ENCODE measurements at places on chromosomes 11 and 22.

DNA sequence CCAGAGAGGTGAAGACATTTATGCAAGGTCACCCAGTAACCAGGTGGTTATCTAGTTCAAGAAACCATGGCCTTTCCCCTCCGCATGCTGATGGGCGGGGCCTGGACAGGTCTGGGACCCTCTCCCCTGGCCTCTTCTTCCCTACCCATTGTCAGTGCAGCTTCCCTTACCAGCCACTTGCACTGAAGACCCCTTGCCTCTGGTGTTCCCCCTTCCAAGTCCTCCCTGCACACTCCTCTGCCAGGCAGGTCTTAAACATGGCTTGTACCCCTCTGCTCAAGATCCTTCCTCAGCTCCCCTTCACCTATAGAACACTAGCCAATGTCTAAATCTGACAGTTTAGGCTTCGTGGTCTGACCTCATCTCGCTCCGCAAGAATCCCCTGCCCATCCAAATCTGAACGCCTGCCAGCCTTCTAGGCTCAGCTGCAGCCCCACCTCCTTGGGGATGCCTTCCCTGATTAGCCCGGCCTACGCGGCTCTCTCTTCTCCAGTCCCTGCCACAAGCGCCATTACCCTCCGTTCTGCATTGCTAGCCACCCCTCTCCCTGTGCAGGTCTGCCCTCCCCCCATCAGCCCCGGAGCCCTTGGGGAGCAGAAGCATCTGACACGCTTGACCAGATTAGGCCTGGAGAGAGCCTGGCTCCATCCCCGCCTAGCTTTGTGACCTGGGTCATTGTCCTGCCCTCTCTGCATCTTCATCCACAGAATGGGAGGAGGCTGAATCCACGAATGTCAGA lies 213.8 kb downstream of the DSCAML1 start:
- DNase-seq = peak; percentile 30

- peak; percentile 63 for DNase-seq
Observed at GRCh38 chr11:1546536-1547466, 25.3 kb downstream of the DUSP8 start.

DNA sequence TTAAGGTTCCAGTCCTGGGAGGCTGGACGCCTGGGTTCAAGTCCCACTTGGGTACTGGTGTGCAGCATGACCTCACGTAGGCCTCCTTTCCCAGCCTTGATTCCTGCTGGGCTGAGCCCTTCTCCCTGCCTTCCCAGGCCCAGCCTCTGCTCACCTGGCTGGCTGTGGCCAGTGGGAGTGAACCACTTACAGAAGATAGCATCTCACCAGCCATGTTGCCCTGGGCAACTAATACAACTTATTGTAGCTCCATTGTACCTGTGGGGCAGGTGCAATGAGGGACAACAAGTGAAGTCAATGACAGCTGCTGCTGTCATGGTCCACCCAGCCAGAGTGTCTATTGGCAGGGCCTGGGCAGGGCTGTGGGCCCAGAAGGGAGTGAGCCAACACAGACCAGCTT lies 48.4 kb upstream of the MPEG1 start:
- DNase-seq = no peak

DNA sequence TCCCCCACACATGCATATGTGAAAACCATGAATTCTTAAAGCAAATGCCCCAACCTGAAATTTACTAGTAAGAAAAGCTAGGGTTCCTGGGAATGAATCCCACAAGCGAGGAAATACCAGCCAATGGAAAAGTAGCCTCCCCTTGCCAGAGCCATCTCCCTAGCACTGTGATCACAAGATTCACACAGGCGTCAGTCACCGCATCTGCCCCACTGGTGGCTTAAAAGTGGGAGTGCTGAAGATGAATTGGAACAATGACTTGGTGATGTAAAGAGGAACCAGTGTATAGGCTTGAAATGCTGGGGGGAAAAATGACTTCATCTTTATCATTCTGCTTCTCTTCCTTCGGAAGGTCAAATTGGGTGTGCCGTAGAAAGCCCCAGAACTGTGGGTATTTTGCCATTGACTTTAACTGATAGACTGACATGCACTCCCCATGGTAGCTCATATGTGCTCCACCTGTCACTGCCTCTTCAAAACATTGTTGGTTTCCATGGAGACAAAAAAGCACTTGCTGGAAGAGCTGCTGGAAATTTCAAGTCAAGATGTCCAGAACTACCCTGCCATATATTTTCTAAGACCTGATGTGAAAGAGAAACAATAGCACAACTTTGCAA lies 19.2 kb upstream of the ASPHD2 start:
- DNase-seq = no peak

DNA sequence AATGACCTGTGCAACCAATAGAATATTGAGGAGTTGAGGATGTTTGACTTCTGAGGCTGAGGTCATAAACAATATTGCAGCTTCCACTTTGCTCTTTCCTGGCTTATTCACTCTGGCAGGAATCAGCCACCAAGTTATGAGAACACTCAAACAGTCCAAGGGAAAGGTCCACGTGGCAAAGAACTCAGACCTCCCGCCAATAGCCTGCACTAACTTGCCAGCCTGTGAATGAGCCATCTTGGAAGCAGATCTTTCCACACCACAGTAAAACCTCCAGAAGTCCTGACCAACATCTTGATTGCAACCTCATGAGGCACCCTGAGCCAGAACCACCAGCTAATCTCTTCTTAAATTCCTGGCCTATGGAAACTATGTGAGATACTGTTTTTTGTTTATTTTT lies 22.7 kb upstream of the PICALM start:
- no peak for DNase-seq

DNA sequence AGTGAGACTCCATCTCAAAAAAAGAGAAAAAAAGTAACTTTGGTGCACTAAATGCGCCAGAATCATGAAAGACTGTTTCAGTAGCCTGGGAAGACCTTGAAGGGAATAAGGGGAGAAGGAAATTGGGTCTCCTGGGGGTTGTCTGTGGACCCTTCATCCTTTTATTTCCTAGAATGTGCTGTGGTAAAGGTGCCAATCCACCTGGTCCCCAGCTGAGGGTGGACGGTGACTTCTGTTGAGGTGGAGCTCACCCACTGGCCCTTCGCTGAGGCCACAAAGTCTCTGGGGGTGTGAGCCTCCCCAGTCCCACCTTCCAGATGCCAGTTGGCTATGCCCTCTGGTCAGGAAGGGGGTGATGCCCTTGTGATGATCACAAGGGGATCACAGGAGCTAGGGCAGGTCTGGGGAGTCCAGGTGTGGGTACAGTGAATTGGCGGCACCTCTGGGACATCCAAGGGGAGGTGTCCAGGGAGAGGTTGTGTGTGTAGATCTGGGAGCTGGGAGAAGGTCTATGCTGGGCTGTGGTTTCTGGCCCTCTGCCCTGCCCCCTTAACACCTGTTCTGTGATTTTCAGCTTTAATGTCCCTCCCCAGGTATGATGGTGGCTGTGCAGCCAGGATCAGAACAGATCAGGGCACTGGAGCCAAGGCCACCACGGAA lies 34.2 kb upstream of the LMO1 start:
- DNase-seq = no peak

GRCh38 chr22:32414191-32414590 lies 2.1 kb upstream of the RTCB start:
- no peak for DNase-seq

DNA sequence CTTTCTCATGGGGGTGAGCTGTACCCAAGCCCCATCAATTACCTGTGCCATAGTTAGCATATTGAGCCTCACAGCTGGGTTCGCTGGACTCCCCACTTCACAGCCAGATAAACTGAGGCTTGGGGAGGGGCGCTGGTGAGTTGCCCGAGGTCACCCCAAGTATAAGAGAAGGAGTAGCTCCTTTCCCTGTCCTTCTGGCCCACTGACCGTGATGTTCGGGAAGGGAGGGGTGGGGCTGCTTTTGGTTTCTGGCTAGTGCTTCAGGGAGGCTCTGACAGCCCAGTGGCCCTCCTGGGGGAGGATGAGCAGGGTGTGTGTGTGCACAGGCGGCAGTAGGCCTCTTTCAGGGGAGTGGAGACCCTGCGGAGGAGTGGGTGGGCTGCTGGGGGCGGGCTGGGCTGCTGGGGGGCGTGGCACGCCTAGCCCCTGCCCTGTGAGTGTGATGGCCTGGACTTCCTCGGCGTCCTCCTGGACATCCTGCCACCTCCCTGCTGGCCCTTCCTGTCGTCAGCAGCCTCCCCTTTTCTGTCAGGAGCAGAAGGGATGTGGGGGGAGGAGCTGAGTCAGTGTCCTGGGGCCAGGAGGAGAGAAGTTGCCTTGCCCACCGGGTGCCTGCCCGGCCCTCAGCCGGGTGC lies 50.3 kb downstream of the TRIOBP start:
- DNase-seq = no peak

- DNase-seq = no peak
Observed at GRCh38 chr22:30334646-30335045, 7.9 kb upstream of the TBC1D10A start.

DNA sequence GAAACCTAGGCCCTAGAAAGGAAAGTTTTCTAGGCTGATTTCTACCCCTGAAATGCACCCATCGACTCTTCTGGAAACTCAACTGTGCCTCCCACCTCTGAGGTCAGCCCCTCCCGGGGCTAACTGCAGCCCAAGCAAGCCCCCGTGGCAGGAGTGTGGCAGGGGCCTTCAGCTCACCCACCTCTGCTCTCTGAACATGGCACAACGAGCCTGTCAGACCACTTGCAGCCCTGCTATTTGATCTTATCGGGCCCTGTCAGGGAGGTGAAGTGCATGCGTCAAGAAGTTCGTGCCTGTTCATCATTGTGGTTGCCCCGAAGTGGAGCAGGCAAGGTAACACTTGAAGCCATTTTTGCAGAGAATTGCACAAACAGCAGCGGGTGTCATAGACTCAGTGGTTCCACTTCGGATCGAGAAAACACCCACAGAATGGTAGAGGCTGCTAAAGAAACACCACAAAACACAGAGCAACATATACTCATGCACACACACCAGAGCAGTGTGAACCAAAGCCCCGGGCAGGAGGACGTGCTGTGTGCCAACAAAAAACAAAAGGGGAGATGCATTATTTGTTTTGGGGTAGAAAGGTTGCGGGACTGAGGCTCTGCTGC lies 262.7 kb downstream of the ETS1 start:
- DNase-seq = no peak

GRCh38 chr11:121886005-121886734 lies 229.8 kb downstream of the BLID start:
- no peak for DNase-seq

DNA sequence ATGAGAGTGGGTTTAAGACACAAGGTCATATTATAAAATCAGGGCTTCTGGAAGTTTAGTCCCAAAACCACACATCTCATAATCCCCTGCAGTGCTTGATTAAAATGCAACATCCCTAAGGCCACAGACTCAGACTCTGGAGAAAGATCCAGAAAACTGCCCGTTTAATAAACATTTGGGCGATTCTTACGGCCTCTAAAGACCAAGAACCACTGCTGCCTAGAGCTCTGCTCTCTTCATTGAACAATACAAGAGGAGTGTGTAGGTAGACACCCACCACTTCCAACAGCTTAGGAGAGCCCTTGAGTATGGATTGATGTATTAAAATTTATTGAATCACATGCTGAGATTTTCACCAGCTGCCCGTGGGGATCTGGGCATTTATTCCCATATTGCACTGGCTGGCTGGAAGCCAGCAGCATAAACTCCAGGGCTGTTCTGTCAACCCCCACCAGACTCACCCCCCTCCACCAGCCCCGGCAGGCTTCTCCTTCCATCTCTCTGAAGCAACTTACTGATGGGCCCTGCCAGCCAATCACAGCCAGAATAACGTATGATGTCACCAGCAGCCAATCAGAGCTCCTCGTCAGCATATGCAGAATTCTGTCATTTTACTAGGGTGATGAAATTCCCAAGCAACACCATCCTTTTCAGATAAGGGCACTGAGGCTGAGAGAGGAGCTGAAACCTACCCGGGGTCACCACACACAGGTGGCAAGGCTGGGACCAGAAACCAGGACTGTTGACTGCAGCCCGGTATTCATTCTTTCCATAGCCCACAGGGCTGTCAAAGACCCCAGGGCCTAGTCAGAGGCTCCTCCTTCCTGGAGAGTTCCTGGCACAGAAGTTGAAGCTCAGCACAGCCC lies 749 bp upstream of the BEST1 start:
- no peak for DNase-seq

DNA sequence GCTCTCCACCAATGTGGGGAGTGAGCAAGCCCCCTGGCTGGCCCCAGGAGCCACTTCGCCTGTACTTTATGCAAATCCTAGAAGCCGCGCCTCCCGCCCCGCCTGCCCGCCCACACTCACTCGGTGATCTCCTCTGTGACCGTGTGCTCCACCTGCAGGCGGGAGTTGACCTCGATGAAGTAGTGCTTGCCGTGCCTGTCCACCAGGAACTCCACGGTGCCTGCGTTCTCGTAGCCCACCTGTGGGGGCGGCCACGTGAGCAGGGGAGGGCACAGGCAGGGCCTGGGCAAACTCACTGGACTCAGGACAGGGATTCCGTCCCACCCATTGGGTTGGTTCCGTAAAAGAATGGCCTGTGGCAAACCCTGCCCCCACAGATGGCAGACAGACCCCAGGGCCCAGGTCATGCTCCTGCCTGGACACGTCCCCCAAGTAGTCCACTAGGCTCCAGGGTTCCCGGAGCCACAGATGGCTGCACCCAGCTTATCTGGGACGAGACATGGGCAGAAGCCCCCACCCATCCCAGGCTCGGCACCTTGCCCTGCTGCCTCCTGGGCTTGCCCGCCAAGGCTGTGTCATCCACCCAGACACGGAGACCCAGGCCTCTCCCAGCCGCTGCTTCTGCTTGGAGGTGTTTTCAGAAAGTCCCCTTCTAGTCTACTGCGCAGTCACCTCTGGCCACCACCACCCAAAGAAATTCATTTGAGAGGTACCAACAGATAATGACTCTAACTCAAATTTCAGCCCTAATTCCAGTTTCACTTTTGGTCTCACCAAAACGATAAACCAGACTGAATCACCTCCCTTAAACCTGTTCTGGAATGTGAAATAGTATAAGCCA lies 12.1 kb downstream of the LRFN4 start:
- peak; percentile 42 for DNase-seq

GRCh38 chr11:130103296-130103814 lies 33.7 kb downstream of the APLP2 start:
- no peak for DNase-seq

DNA sequence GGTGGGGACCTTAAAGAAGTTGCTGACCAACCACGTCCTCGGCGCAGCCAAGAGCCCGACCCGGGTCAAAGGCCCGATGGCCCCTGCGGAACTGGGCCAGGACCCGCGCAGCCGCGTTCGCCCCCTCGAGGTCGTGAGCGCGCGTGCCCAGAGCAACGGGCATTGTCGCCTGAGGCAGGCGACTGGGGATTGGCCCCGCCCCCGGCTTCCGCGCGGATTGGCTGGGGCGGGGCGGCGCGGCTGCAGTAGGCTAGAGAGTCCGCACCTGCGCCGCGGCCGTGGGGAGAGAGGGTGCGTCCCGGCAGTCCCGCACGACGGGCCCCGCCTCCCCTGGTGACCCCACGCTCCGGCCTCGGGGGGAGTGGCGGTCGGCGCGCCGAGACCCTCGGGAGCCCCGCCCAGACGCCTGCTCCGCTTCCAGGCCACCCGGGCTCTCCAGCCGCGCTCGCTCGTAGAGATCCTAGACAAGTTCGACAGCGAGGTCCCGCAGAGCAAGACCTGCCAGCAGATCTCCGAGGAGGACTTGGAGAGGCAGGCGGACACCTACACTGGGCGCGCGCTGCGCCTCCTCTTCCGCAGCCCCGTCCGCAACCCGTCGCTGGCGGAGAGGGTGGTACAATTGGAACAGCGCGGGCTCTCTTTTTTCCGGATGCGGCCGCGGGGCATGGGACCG lies 8.3 kb upstream of the PPIL2 start:
- DNase-seq = peak; percentile 87

GRCh38 chr11:124493016-124493655 lies 47.6 kb upstream of the OR8B8 start:
- no peak for DNase-seq

- no peak for DNase-seq
Observed at GRCh38 chr22:40525250-40525884, 111.2 kb downstream of the MRTFA start.

All from neuronal stem cell (in vitro differentiated cells).